ENCODE measurements at places on chromosomes 2 and 18. TPM values are rescaled to one million over a fixed set of nuclear protein-coding genes. Genes with fewer than 3 reads are reported as not detected.

DNA sequence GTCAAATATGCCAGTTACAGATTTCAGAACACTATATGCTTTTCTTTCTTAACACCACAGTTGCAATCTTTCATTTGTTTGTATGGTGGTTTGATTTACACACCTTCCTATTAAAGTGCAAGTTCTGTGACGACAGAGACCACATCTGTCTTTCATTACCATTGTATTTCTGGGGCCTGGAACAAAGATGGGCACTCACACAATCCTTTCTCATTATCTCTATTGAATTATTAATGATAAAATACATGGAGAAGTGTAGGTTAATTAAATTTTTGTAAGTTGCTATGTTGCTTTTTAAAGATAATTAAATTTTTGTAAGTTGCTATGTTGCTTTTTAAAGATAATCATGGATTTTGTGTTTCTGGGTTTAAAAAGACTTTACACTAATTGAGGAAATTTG is 79.9 kb downstream of the KCTD18 start:
- DNase-seq, result no peak

DNA sequence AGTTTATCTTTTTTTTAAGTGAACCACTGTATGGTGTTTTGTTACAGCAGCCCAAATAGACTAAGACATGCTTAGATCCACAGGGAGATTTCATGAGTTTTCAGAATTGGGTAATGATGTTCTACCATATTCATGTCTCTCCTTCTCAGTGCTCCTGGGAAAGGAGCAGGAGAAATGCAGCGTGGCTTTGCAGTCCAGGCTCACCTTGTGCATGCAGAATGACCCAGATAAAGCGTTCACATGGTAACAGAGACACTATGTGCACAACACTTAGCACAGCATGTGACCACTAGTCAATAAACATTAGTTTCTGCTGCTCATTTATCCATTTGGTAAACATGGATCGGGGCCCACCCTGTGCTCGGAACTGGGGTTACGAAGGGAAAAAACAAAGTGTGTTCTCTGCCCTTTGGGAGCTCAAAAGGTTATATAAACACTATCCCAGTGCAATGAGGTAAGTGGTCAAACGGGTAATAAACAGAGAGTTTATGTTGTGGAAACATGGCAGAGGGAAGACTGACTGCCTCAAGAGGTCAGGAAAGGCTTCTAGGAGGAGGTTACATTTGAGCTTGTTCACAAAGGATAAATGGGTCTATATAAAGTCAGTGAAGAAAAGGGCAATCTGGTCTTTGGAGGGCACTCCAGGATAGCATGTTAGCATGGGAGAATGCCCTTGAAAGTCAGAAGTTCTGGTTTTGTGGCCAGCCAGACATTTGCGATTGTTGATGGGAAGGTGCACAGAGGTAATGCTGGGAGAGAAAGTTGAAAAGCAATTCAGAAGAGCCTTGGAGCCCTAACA is 299.2 kb downstream of the TDRD15 start:
- DNase-seq, result no peak

The ACMSD gene
- 50.2 TPM for polyA plus RNA-seq

The APOB gene
- 0.90 TPM for polyA plus RNA-seq

The LIMS4 gene
- polyA plus RNA-seq, result 0.96 TPM

- no peak for DNase-seq
Observed at GRCh38 chr2:180370511-180371205, 363.6 kb upstream of the CWC22 start.

Measured in right renal cortex interstitium (tissue), 3 donors.